A549 treated with ZK216348 at 1 μM for 4 hours (cell line): ENCODE measurements at places on chromosomes 11 and 22. TPM values are rescaled to one million over a fixed set of nuclear protein-coding genes. Genes with fewer than 3 reads are reported as not detected.

Gene SLC25A45
- 10.4 to 16.8 TPM (median 13.0 TPM) in 5 replicates for total RNA-seq

Gene FXYD2
- total RNA-seq = 14.5 to 21.4 TPM (median 17.9 TPM) in 5 replicates

Gene SEPTIN5
- 6.9 to 10.4 TPM (median 8.8 TPM) in 5 replicates for total RNA-seq

Gene SLC22A8
- total RNA-seq = not detected in 5 replicates

Gene FOLH1
- not detected in 5 replicates for total RNA-seq

Gene NCAM1
- not detected in 5 replicates for total RNA-seq

Gene MIOX
- total RNA-seq = not detected in 5 replicates

Gene SCN2B
- total RNA-seq = not detected in 5 replicates

Gene MS4A4A
- not detected in 5 replicates for total RNA-seq

Gene CSF2RB
- total RNA-seq = not detected in 5 replicates

Gene GDPD4
- total RNA-seq = not detected in 5 replicates

Gene FADS1
- total RNA-seq = 129 to 194 TPM (median 173 TPM) in 5 replicates

Gene CSNK2A3
- total RNA-seq = 1.8 to 2.8 TPM (median 1.9 TPM) in 5 replicates

Gene TRIOBP
- total RNA-seq = 18.5 to 37.8 TPM (median 34.6 TPM) in 5 replicates

Gene MEI1
- 0.21 TPM in 1 of 5 replicates, not detected in the others for total RNA-seq

Gene CREB3L1
- total RNA-seq = 4.1 to 6.6 TPM (median 5.1 TPM) in 5 replicates

Gene TTC36
- not detected in 5 replicates for total RNA-seq

Gene SLC22A6
- total RNA-seq = not detected in 5 replicates

Gene CARNS1
- total RNA-seq = 0.08 to 0.21 TPM (median 0.14 TPM) in 5 replicates

Gene PGM2L1
- total RNA-seq = 6.7 to 20.1 TPM (median 15.4 TPM) in 5 replicates

Gene SERPING1
- 0.21 to 0.85 TPM (median 0.42 TPM) in 5 replicates for total RNA-seq

Gene INSC
- not detected in 5 replicates for total RNA-seq

Gene MRGPRE
- 0.09 to 0.17 TPM (median 0.14 TPM) in 3 of 5 replicates, not detected in the others for total RNA-seq

Gene OR52N4
- total RNA-seq = not detected in 5 replicates

Gene SGSM1
- total RNA-seq = 0.18 to 0.46 TPM (median 0.24 TPM) in 5 replicates

Gene KBTBD3
- total RNA-seq = 1.0 to 3.9 TPM (median 2.0 TPM) in 5 replicates

Gene HEPN1
- total RNA-seq = not detected in 5 replicates

Gene POTEH
- total RNA-seq = not detected in 5 replicates

Gene OR8G1
- not detected in 5 replicates for total RNA-seq

Gene SOX10
- total RNA-seq = not detected in 5 replicates
